ENCODE measurements at places on chromosomes 5 and 9.

- no peak for DNase-seq
Observed at GRCh38 chr5:123170816-123171215, 81.8 kb downstream of the PRDM6 start.

DNA sequence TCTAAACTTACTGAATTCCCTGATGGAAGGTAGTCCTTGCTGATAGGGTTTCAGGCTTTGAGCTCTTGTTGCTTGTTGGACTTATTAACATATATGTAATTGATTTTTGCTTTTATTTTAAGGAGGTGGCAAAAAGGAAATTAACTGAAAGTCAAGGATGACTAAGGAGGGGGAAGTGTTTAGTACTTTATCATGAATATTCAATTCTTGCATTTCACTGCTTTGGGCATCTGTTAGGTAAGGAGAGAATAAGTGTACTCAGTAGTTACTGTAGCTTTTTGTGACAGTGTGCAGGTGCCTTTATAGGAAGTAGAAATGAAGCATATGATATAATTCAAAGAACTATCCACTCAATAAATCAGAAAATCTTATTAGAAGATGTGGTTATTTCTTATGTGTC is 47.1 kb downstream of the DMXL1 start:
- no peak for DNase-seq

GRCh38 chr5:57434227-57434640 is 48.4 kb downstream of the ACTBL2 start:
- no peak for DNase-seq

DNA sequence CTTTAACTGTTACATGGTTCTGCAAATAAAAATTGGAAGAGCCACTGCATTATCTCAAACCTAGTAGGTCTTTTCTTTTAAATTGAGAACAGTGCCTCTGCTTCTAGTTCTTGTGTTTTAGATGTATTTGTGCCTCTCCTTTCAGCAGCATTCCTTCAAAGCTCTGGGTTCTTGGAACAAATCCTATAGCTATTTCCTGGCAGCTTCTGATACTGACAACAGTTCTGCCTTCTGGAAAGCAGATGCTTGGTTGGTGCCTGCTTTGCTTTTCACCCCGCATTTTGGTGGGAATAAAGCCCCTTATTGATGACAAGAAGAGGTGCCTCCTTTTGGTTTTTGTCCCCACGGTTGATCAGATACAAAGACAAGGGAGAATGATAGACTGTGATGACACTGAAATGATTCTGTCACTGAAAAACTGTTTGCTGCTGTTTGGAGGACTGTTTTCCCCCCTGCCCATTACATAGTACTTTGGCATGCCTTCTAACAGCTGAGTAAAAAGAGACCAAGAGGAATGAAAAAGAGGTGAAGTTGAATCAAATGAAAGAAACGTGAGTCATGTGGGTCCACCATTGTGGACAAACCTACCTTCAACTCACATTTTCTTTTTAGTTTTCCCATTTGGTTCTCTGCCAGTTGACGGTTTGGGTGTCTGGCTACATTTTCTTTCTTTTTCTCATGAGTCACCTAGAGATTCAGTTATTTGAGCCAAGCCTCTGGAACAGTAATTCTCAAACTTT is 5.6 kb downstream of the PTCD2 start:
- DNase-seq: no peak

DNA sequence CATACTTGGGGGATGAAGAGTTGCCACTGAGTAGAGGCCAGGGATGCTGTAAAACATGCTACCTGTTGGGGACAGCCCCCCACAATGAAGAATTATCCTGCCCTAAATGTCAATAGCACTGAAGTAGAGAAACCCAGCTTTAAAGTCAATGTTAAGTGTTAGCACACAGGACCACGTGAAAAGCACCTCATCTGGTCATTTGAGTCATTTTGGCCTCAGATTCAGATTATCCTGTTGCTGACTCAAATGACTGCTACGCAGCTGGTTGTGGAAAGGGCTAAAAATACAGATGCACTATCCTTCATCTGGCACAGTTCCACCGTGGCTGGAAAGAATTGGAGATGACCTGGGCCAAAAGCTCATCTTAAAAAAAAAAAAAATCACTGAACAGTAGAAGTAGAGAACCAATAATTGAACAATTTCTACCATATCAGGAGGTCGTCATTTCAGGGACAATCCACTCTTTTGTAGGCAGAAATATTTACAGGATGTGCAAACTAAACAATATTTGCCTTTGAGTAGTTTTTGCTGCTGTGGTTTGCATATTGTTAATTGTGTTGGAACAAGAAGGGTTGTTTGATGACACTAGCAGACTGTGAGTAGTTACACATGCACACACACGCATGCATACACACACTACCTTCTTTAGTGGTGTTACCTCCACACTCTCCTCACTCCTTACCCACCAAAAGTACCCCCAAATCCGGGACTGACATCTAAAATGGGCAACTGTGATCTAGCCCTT is 195.3 kb upstream of the KLF9 start:
- no peak for DNase-seq

DNA sequence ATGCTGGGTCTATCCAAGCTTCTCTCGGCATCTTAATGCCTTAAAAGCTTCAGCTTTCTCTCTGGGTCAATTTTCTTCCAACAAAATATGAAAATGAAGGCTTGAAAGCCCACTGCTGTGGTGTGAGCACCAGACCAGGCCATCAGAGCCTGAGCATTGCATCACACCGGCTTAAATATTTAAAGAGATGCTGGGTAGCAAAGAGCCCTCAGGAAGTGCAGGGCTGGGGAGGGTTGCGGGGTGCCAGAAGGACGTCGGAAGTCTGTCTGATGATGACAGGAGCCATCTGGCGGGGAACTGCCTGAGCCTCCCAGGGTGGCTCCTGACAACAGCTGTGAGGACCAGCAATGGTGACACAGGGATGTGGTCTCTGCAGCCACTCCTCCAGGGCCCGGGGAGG is 185.5 kb downstream of the OLFM1 start:
- no peak for DNase-seq

DNA sequence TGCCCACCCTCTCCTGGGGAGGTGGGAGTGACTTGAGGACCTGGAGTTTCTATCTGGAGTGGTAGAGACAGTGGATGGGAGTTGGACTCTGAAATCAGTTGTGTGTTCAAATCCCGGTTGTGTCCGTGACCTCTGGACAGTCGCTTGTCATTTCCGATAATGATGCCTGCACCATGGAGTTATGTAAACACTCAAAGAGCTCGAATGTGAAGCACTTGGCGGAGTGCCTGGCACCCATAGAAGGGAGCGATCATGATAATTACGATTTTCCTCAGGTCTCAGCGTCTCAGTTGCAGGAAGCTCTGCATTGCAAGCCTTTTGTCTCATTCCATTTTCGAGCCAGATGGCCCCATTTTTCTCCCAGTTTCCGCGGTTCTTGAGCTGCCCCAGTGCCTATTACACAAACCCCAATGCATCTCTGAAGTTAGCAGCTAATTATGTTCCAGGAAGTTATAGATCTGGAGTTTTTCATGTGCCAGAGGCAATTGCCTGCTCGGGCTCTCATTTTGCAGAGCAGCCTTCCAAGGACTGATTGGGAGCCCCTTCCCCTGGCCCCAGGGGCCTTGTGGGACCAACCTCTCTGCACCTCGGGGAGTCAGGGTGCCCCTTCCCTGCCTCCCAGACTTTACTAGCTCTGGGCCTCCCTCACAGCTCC is 175.5 kb upstream of the MVB12B start:
- peak; percentile 74 for DNase-seq

DNA sequence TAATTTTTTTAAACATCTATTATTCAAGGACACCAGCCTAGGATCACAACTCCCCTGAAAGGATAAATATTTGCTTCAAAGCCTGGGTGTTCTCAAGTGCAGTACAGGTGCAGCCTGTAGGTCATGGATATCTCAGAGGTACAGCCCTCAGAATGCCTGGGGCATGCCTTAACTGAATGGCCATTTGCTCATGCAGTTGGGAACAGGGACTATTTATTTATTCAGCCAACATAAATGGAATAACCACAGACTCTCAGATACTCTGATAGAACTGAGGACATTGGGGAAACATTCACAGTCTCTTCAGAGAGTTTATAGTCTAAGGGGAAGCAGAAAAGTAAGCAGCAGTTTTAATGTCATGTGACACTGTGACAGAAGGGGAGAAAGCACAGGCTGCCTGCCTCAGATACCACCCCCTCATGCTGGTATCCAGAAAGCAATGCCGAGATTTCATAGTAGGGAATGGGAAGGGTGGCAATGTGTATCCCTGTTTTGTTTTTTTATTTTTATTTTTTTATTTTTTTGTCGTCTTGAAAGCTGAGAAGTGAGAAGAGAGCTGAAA is 112.6 kb downstream of the MACIR start:
- no peak for DNase-seq

- DNase-seq: no peak
Observed at GRCh38 chr5:75601996-75602395, 9.3 kb upstream of the ANKDD1B start.

DNA sequence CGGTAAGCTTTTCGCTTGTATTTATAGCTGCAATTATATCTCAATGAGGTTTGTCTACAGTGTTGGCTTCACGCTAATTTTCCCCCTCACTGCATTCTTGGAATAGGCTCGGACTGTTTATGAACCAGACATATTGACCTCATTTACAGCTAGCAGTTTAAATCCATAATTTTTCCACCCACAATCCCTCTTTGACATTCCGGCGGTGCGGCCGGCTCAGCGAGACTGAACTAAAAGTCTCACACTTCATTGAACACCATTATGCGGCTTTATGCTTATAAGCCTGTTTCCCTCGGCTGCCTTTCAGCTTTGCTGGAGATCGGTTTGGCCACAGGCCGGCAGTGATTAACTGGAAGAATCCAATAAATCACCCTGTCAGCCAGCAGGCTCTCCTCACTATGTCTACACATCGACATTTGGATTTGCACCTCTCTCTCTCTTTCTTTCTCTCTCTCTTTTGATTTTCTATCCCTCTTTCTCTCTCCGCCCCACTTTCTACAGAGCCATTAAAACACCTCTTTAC is 315.0 kb upstream of the TLE4 start:
- DNase-seq: no peak

DNA sequence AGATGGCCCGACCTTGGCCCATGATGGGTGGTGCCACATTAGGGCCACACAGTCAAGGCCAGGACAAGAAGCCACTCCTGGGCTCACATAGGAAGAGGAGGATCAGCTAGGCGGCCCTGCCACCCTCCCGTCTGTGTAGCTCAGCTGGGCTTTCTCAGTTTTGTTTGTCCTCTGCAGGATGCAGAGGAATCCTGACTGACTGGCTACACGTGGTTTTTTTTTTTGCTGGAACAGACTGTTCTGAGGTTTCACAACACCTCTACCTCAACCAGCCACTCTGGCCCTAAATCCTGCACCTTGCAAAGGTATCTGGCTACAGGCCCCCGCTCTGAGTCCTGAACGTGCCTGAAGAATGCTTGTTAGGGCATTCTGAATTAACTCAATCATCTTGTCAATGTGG is 88.3 kb upstream of the MSX2 start:
- no peak for DNase-seq

DNA sequence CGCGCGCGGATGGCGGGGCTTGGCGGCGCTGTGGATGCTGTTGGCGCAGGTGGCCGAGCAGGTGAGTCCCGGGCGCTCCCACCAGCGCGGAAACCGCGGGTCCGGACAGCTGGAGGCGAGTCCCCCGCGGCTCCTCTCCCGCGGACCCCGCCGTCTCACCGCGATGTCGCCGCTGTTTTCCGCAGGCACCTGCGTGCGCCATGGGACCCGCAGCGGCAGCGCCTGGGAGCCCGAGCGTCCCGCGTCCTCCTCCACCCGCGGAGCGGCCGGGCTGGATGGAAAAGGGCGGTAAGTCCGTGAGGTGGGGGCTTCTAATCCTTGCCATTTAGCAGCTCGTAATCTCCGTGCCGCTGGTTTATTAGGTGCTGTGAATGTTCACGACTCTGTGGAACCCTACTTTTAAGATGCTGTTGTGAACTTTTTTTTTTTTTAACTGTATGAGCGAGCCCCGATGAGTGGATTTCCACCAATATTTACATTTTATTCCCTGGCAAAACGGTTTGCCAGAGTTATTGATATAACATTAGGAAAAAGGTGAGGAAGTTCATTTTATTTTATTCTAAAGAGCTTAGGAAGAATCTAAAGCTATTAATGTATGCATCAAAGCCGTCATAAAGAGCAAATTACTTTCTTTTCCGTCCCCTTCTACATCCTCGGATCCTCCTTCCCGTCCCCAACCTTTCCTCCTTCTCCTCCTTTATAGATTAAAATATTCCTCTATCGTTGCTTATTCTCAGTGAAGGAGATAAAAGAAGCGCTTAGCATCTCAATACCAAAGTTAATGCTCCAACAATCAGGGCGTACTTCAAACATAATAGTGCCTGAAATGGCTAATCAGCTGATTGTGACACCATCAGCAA is 579 bp downstream of the ADAMTS16 start:
- DNase-seq: no peak

GRCh38 chr9:94153905-94154304 is 69.6 kb downstream of the PTPDC1 start:
- no peak for DNase-seq

GRCh38 chr5:6424700-6425099 is 24.0 kb upstream of the UBE2QL1 start:
- no peak for DNase-seq

GRCh38 chr5:172881691-172882370 is 47.8 kb downstream of the ERGIC1 start:
- no peak for DNase-seq

- DNase-seq: no peak
Observed at GRCh38 chr5:170357955-170358444, 31.2 kb downstream of the KCNMB1 start.

- DNase-seq: no peak
Observed at GRCh38 chr5:171093598-171093997, 215.4 kb upstream of the TLX3 start.

DNA sequence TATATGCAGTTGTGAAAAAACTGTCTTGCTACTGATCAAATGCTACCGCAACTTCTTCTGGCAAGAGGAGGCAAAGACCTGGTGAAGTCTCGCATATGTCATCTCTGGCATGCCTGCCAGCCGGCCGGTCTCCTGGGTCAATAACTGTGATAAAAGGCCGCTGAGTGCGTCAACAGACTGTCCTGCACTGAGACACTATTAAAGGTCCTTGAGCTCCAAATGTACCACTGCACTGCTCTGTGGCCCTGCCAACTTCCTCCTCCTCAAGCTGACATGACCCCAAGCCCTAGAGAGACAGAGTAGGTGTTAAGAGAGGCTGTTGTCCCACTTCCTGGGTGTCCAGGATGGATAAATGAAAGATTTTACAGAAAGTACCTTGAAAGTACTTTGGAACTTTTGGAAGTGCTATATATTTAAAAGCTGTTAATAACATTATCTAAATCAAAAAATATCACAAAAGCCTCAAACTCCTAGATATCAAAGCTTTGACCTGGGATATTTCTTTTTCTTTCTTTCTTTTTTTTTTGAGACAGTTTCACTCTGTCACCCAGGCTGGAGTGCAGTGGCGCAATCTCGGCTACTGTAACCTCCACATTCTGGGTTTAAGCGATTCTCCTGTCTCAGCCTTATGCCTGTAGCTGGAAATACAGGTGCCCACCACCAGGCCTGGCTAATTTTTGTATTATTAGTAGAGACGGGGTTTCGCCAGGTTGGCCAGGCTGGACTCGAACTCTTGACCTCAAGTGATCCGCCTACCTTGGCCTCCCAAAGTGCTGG is 31.5 kb downstream of the RAPGEF1 start:
- DNase-seq: peak; percentile 90

- no peak for DNase-seq
Observed at GRCh38 chr5:143932584-143932983, 120.6 kb downstream of the HMHB1 start.
